ENCODE measurements at places on chromosomes 12 and 14.

- no peak for DNase-seq
Measured at GRCh38 chr12:3418609-3419390, 72.2 kb upstream of the PRMT8 start.

DNA sequence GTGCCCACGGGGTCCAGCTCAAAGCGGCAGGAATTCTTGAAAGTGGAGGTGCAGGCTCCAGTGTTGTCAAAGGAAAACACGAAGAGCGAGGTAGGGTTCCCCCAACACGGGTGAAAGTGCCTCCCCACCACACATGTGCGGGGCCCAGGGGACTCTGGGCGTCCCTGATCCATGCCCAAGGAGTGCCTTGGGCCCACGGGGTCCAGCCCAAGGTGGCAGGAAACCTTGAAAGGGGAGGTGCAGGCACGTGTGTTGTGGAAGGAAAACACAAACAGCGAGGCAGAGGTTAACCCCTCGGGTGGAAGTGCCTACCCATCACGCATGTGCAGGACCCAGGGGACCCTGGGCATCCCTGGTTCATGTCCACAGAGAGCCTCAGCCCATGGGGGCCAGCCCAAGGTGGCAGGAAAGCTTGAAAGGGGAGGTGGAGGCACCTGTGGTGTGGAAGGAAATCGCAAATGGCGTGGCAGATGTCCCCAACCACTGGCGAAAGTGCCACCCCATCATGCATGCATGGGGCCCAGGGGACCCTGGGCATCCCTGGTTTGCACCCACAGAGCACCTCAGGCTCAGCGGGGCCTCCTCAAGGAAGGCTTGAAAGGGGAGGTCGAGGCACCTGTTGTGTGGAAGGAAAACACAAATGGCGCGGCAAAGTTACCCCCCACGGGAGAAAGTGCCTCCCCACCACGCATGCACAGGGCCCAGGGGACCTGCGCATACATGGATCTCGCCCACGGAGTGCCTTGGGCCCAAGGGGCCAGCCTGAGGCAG lies 584.6 kb downstream of the ALG10 start:
- DNase-seq, result no peak

DNA sequence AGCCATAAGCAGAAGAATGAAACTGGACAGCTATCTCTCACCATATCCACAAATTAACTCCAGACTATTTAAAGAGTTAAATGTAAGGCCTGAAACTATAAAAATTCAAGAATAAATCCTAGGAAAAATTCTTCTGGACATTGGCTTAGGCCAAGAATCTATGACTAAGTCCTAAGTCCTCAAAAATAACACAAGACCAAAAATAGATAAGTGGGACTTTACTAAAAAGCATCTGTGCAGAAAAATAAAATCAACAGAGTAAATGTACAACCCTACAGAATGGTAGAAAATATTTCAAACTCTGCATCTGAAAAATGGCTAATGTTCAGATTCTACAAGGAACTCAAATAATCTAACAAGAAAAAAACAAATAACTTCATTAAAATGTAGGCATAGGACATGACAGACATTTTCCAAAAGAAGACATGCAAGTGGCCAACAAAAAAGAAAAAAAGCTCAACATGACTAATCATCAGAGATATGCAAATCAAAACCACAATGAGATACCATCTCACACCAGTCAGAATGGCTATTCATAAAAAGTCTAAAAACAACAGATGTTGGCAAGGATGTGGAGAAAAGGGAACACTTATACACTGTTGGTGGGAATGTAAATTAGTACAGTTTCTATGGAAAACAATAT lies 61.0 kb upstream of the PPFIA2 start:
- no peak for DNase-seq

- DNase-seq, result no peak
Measured at GRCh38 chr14:23866269-23866668, 87.3 kb upstream of the DHRS4 start.

GRCh38 chr12:125888921-125889320 lies 823.7 kb downstream of the AACS start:
- no peak for DNase-seq

GRCh38 chr12:110028323-110028722 lies 20.0 kb downstream of the C12orf76 start:
- DNase-seq, result no peak

- no peak for DNase-seq
Measured at GRCh38 chr14:86196471-86196870, 666.5 kb downstream of the FLRT2 start.

DNA sequence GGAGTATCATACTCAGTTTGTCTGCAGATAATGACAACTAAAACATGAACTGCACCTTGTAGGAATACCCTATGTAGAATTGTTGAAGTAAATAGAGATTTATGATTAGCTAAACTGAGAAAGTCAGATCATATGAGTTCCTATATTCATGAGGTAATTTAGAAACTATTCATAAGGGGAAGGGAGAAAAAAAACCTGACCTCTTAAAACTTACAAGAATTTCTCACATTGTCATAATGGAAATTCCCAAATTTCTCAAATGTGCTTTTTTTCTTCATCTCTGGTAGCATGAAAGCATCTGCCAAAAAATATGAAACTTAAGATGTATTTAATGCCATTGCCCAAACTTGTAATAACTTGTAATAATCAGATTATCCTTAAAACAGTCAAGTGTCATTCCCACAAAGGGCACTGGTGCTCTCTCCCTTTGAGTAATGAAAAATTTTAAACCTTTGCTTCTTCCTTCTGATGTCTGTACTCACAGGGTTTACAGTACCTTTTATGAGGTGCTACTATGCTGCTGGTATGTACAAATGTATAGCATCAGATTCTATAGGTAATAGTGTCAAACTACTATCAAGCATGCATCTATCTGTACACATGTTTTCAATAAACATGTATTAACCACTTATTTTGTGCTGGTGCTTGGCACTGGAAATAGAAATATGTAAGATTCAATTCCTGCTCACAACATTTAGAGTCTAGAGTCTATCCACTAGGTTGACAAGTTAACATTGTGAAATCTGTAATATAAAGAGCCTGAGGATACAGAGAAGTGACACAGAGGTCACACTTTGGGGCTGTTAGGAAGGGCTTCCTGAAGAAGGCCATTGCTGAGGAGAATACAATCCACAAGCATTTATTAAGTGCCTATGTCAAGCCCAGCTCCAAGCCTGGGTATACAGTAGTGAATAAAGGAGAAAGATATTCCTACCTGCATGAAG lies 17.4 kb upstream of the DRAM1 start:
- no peak for DNase-seq

DNA sequence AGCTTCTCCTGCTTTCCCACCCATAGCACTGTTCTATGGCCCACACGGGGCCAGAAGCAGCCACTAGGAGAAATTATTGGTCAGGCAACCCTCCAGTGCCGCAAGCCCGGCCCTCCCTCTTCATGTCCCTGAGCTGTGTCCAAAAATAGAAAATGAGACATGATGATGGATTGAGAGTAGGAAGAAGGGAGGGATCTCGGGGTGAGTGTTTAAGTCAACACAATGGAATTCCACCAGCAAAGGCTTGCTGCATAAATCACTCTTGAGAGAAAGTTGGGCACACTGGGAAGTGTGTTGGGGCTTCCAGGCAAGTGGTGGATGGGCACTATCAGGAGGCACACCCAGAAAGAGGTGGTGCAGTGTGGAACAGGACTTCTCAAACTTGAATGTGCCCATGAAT lies 94.2 kb downstream of the LLPH start:
- DNase-seq, result no peak

DNA sequence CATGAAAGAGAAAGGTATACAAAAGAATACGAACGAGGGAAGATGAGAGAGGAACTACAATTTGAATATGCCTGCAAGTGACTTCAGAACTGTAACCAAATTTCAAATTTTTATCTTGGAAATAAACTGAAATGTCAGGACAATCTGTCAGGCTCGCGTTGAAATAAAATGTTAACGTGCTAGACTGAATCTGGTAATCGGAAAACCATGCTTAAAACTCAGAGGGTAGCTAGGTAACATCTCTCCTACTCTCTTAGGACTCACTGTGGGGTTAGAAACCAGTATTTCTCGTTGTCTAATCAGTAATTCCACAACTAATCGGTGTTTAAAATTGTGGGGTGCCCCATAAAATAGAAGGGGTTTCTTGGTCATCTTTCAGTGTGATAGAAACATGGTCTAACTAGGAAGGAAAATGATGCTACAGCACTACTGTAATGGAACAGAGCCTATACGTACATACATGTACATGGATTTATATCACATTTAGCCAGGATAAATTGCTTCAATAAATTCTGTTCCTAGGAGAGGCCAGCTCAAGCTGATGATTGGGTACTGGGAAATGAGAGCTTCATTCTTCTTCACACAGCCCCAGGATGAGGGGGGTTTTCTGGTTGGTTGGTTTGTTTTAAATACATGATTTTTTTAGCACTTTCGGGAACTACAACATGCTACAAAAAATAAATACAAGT lies 23.9 kb downstream of the ATF7 start:
- no peak for DNase-seq

DNA sequence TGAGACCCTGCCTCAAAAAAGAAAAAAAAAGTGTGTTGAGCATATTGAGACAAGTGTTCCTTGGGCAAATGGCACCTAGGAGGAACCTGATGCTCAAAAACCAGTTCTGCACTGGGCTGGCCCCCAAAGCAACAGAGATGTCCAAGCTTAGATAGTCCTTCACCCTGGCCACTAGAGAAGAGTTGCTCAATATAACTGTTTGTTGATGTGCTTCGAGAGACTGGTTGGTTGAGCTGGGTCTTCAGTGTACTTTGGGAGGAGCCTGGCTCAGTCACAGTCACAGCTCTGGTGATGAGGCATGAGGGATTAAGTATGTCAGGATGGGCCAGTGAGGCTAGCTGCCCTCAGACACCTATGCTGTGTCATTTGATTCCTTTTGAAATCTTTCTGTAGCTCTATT lies 38.0 kb downstream of the SLC2A14 start:
- DNase-seq, result no peak

DNA sequence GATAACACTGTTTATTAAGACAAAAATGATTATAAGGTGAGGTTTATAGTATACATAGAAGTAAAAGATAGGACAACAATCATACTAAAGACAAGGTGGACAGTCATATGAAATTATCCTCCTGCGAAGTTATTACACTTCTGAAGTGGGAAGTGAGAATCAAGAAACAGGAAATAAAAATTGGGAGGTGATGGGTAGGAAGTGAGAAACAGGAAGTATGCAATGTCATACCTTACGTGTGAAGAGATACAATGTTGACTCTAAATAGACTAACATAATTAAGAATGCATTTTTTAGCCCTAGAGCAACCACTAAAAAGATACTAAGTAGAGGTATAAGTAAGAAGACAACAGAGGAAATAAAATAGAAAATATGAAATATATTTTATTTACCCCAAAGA lies 43.7 kb downstream of the GRIN2B start:
- no peak for DNase-seq

DNA sequence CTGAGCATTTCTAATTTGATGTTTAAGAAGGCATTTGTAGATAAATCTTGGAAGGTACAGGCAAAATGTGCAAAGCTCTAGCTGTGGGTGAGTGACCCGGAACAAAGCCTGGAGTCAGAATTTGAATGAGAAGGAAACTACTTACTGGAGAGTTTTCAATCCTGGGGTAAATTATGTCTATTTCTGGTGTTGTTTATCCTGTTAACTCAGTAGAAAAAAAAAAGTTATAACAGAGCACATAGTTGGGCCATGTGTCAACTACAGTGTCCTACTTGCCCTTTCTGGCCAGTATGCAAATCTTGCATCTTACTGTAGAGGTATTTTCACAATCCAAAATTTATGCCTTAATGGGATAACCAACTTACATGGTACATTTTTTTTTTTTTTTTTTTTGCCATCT lies 182.3 kb downstream of the SYNE2 start:
- no peak for DNase-seq

GRCh38 chr14:102288139-102288538 lies 16.8 kb downstream of the MOK start:
- DNase-seq, result no peak

GRCh38 chr14:95679998-95680735 lies 6.1 kb upstream of the TCL1B start:
- DNase-seq, result no peak

DNA sequence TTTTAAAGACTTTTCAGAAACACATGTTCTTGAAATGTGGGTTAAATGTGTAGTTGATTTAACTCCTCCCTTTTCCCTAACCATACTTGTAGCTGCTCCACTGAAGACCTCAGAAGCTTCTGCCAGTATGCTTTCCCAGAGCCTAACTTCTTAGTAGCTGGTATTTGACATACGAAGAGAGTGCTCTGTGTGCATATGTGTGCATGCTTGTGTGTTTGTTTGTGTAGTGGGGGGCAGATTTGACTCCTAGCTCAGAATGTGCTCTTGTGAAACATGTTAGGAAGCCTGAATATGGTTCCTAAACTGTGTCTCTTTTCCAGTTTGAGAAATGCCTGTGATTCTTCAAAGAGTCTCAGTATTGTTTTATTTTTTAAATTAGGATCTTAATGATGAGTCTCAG lies 420.4 kb downstream of the PCNX1 start:
- DNase-seq, result no peak

DNA sequence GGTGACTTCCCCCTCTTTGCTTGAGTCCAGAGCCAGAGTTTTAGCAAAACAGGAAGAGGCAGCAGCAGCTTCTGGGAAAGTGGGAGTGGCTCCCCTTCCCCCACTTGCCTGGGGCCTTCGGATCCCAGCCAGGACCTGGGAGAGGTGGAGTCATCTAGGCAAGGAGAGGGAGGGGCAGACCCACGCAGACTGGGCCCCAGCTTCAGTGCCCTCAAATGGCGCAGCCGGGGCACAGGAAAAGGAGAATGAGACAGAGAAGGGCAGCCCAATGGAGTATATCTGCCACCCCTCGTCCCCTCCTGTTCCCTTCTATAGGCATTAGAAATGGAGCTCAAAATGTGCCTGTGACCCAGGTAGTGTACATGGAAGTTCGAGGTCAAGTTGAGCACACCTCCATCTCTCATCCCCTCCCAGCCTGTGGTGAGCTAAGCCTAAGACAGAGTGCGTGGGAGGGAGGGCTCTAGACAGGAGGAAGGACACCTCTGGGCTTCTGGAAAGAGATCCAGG lies 9.3 kb upstream of the HDAC7 start:
- no peak for DNase-seq

DNA sequence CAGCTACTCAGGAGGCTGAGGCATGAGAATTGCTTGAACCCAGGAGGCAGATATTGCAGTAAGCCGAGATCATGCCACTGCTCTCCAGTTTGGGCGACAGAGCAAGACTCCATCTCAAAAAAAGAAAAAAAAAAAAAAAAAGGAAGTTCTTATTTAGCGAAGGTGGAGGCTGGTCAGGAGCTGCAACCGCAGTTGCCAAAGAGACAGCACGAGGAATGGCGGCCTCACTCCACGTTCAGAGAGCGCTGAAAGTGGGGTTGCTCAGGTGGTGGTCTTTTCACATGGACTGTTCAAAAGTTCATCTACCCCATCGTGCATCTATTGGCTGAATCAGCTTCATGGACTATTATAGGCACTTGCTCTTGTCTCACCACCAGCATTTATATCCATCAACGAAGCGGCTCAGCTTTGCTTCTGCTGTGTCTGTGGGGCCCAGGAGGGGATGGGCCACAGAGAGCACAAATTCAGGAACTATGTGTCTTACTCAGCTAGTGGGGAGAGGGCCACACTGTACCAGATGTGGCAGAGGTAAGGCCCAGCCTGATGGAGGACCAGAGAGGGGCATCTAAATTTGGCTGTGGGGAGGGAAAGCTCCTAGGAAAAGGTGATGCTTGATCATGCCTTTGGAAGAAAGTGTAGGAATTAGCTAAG lies 27.3 kb downstream of the SLC25A47 start:
- DNase-seq, result no peak

- DNase-seq, result no peak
Measured at GRCh38 chr12:106345746-106346145, 11.8 kb upstream of the POLR3B start.
